Kasumi-1 (cell line): ENCODE measurements at places on chromosomes 11 and 22.

DNA sequence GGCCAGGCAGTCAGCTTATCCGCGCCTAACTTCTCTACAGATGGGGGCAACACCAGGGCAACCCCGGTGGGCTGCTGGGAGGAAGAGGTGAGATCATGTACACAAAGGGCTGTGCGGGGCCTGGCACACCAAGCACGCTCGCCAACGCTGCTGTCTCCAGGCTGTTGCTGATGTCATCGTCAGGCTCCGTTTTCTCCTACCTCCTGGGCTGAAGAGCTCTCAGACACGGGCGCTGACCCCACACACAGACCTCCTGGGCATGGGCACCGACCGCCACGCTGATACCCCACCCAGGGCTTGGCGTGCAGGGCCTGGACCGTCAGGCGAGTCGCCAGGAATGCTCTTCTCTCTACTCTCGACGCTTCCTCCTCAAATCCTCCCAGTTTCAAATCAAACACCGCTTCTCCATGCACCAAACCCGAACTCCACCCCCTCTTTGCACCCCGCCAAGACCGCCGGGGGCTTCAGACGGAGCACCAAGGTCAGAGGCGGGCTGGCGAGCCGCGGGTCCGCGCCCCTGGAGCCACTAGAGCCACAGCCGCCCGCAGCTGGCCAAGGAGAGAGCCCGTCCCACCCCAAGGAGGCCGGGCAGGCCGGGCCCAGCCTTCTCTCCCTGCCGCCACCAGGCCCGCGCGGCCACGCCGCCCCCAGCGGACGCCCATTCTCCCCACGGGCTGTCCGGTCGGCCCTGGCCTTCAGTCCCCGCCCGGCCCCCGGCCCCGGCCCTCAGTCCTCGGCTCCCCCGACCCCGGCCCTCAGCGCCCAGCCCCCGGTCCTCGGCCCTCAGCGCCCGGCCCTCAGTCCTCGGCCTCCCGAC is 772 bp downstream of the SBF1 start:
- peak; percentile 17 for DNase-seq

DNA sequence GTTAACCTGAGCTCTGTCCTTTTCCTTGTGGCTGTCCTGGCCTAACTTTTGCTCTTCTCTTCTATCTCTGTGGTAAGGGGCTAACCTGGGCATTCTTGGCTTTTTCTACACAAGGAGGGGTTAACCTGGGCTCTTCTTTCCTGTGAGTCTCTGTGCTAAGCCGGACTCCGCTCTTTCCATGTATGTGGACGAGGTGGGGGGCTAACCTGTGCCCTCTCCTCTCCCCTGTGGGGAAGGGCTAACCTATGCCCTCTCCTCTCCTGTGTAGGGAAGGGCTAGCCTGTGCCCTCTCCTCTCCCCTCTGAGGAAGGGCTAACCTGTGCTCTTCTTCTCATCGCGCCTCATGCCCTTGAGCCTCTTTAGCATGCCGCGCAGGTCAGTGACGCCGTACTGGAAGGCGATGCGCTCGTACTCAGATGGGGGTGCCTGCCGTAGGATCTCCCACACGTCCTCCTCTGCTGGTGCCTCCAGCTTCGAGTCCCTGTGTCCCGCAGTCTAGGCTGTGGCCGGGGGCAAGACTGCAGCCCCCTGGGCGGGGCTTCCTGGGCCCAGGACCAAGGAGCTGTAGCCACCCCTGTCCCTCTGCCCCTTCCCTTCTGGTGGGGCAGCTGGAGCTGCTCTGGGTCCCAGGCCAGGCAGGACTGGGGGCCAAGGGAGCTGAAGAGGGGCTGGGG is 6.5 kb downstream of the MYBPC3 start:
- no peak for DNase-seq

DNA sequence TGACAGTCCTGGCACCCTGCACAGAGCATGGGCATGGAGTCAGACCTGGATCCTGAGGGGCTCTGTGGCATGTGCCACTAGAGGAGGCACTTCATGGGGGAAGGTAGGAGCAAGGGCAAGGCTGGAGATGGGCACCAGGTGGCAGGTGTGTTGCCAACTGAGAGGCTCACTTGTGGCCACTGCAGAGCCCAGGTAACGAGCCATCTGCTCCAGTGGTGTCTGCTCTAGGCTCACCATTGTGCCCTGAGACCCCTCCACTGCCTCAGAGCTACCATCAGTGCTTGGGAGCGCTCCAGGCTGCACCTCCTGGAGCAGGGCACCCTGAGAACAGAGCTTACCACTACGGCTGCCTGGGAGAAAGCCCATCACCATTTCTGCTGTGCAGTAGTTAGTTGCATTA is 1.3 kb upstream of the ZDHHC8 start:
- DNase-seq, result no peak

DNA sequence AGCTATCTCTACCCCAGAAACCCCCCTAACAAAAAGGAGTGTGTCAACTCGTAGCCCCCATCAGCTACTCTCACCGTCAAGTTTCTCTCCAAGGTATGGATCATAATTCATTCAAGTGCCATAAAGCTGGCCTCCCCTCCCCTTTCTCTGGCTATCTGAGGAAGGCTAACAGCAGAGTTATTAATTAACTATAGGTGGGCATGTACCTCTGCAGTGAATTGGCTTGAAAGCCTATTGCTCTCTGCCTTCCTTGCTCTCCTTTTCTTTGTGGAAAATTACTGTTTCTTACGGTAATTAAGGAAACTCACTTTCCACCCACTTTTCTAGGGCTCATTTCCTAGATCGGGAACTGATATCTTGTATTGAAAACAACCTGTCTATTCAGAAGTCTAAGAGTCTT is 14.1 kb downstream of the POLA2 start:
- DNase-seq, result no peak

GRCh38 chr11:43242401-43242800 is 69.4 kb upstream of the API5 start:
- no peak for DNase-seq

DNA sequence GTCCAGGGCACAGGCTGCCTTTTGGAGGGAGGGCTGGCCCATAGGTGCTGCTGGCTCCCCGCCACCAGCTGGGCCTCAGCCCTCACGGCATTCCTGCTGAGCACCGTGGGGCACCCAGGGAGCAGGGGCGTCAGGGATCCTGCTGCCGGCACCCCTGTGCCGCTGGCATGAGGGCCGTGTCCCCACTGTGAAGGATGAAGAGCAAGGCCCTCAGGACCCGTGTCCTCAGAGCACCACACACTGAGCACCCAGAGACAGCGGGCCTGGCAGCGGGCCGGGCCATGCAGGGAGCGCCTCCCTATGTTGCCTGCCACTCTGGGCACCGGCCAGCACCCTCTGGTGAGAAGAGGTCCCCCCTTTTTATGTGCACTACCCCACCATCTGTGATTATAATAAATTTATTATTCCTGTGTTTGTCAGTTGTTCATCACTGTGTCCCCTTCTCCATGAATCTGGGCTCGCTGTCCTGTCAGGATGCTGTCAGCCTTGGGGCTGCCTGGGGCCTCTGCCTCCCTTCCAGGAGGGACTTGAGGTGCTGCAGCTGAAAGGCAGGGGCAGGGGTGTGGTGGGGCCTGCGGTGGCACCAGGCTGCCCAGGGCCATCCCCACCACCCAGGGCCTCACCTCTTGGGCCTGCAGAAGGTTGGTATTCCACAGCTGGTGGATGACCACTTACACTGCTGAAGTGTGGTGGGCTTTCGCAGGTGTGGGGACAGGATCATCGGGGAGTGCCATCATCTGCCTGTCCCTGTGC is 80.0 kb downstream of the MED15 start:
- DNase-seq, result no peak

- peak; percentile 88 for DNase-seq
Observed at GRCh38 chr22:38267086-38267485, 5.7 kb downstream of the TMEM184B start.

GRCh38 chr11:2287091-2287490 is 14.6 kb downstream of the C11orf21 start:
- no peak for DNase-seq

DNA sequence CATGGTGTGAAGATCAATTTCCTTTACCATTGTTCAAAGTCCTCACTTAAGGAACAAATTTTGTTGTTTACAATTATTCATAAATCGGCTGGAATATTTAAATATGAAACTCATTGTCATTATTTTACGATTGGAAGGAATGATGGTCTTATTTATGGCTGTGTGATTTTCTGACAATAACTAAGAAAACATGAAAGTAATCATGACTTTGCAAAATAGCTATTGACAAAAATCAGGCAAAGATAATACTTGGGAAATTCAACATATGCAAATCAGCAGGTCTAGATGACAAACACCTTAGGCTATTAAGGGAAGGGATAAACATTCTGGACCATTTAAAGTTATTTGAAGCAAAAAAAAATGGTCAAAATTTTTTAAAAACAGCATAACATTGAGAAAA is 654.8 kb upstream of the CNTN5 start:
- no peak for DNase-seq
